ENCODE measurements at places on chromosomes 2 and 18.
A peak's percentile ranks its signal among the peaks of the same experiment; 100 is the strongest.

GRCh38 chr2:41495050-41495449 lies 552.8 kb upstream of the PKDCC start:
- DNase-seq = no peak

DNA sequence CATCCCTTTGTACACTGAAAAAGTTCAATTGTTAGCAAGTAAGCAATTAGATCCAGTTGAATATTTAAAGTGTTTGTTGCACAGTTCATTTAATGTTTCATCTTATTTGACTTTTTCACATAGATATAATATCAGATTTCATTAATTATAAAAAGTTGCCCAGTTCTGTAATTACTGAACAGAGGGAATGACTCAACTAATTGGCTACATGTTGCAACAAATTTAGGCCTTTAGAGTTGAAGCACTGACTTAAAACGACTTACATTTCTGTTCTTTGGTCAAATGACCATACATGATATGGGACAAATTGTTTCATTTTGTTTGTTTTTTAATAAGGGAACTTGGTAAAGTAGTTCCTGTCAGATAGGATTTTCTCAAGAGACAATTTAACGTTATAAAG lies 68.5 kb upstream of the FAM117B start:
- no peak for DNase-seq

DNA sequence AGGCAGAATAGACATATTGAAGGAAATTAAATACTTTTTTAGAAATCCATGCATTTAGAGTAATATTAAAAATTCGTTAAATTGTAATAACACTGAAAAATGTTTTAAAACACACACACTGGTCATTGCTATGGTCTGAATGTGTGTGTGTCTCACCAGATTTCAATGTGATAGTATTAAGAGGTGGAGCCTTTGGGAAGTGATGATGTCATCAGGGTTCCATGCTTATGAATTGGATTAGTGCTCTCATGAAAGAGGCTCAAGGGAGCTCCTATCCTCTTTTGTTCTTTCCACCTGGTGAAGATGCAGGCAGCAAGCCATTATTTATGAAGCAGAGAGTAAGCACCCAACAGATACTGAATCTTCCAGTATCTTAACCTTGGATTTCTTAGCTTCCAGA lies 441.8 kb downstream of the CDH2 start:
- DNase-seq = no peak

DNA sequence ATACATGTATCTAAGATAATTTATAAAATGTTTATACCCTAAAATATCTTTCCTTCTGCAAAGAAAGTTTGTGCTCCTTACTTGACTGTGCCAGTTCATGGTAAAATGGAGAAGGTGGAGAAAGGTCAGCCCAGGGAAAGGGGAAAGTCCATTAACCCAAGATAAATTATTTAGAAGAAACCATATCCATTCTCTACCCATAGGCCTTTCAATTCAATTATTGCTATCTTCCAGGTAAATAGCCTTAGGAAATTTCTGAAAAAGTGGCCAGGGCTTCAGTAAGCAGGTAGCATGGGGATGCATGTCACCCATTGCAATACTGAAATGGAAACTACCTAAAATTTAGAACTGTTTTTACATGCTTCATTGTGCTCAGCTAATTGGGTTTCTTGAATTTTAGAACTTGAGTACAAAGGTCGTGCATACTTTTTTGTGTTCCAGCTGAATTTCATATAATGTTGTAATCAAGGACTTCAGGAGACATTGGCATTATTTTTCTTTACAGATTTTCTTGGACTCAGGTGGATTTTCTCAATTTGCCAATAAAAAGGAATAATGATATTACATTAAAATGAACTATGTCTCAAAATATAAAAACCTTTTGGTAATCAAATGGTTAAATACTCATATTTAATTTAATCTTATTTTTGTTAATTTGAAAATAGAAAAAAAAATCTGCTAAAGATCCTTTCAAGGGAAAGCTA lies 124.9 kb downstream of the CSRNP3 start:
- no peak for DNase-seq

- DNase-seq = no peak
Measured at GRCh38 chr2:229348128-229348527, 77.0 kb upstream of the PID1 start.

GRCh38 chr18:3014503-3015203 lies 1.7 kb upstream of the LPIN2 start:
- no peak for DNase-seq

DNA sequence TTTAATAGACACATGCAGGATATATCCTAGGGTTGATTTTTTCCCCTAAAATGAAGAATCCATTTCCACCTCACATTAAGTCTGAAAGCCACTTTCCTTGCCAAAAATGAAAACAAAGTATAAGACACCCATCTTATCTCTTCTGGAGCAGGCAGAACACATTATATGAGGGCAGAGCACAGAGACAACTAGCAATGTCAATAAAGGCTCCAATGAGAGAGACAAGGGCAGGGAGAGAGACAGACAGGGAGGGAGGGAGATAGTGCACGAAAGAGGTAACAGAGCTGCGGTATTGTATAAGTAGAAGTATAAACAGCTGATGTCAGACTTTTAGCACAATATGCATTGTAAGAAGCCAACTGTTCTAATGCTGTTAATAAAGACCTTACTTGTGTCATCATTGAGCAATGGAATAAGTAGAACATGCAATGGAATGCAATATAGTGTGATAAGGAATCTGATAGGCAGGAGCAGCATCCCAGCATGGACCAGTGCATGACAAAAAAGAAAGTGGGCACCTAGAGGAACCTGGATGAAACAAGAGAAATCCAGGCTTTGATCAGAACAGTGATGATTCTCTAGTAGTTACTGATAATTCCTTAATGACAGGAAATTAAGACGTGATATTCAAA lies 150.6 kb upstream of the TCF4 start:
- no peak for DNase-seq

DNA sequence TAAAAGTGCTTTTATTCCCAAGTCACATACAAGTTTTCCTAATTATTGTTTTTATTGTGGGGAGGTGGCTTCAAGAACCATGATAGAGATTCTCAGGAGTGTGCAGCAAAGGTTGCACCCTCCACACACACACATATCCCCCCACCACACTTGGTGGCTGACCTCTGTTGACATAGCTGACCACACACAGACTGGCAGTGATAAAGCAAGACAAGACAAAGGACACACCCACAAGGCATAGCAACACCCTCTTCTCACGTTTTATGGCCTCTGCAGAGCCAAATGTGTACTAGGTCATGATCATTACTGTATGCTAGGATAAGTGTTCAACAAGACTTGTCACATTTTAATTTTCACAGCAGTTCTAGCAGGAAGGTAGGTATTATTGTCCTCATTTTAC lies 143.0 kb upstream of the EPC2 start:
- no peak for DNase-seq

DNA sequence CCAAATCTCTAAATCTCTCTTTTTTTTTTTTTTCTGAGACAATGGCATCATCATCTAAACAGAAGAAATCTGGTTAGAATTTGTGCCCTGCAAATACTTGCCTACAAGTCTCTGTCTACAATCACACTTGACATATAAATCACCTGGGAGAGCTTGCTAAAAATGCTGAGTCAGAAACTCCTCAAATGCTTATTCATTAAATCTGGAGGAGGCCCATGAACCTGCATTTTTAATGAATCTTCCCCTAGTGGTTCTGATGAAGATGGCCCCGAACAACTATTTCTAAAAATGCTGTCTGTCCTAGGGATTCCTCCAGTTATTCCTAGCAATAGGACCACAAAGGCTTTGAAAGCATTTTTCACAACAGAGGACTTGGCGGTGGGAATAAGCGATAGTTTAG lies 1.6 kb upstream of the CSRNP3 start:
- no peak for DNase-seq

- DNase-seq = no peak
Measured at GRCh38 chr2:120701096-120701495, 34.6 kb upstream of the GLI2 start.

DNA sequence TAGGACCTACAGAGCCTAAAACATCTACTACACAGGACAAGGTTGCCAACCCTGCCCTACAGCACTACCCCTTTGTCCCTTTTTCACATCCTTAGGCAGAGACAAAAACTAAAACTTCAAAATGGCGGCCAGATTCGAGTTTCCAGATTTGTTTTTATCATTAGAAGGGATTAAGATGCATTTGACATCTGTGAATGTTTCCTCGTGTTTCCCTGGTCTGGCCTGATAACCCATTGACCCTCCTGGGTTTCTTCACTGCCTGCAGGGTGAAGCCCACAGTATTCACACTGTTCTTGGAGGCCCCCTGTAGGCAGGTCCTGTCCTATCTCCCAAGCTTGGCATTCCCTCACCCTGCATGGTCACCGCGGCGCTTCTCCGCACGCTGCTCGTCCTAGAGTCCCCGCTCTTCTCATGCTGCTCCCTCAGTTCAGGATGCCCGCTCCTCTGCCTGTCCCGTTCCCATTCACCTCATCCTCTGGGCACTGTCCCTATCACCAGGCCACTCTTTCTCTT lies 67.6 kb downstream of the TPGS2 start:
- no peak for DNase-seq

DNA sequence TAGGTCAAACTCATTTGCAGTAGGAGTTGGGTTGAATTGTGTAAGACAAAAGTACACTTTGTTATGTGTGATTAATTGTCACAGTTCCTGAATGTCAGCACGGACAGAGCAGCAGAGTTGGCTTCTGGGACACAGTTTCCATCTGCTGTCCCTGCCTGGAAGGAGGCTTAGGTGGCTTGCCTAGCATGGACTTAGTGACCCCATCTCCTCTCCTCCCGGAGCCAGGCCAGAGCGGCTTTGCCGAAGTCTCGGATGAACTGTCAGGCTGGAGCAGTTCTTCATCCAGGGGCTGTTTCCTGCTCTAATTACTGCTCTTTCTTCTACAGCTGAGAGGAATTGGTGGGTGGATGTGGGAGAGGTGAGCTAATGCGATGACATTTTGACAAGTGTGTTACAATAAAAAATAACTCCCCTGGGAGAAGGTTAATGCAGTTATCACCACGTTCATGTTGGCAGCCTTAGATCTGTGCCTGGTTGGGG lies 102.0 kb downstream of the SH3RF3 start:
- DNase-seq = peak; percentile 77

- no peak for DNase-seq
Measured at GRCh38 chr2:134640494-134640893, 78.3 kb downstream of the TMEM163 start.

GRCh38 chr18:36568487-36568886 lies 260.3 kb downstream of the TPGS2 start:
- no peak for DNase-seq

All from inflammatory macrophage treated with lipopolysaccharide for 1 hour (primary cell).